ENCODE measurements at places on chromosomes 16 and 17.

DNA sequence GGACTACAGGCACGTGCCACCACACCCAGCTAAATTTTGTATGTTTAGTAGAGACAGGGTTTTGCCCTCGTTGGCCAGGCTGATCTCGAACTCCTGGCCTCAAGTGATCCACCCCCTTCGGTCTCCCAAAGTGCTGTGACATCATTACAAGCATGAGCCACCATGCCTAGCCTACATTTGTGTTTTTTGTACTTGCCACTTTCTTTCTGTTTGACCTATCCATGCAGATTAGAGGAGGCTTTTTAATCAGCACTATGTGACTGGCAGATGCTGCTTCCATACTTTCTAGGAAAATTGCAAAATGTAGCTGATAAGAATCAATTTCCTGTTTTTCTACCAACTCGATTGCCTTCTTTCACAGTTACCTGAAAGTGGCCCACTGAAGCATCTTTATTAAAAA is 57.3 kb downstream of the B9D1 start:
- DNase-seq = no peak

GRCh38 chr16:87131061-87131995 is 185.9 kb downstream of the C16orf95 start:
- no peak for DNase-seq

GRCh38 chr16:85164431-85164830 is 52.2 kb upstream of the CIBAR2 start:
- DNase-seq = no peak

- no peak for DNase-seq
Measured at GRCh38 chr17:78541488-78542206, 35.5 kb downstream of the DNAH17 start.

- DNase-seq = no peak
Measured at GRCh38 chr16:80164966-80165550, 375.7 kb upstream of the DYNLRB2 start.

DNA sequence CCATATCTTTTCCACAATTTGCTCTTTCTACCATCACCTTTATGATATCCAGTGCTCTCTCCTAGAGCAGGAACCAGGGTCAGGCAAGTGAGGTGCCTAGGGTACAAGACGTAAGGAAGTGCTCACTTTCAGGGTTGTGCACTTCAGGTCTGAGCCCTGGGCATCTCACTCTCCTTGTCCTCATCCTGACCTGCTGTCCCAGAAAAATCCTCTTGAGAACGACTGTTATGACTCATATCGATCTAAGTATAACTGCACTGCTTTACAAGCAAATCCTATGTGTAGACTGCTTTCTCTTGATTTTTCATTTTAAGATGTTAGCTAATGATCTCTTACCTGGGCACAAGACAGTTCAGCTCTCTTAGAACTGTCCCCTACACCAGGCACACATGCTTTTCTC is 100.1 kb downstream of the TMEM100 start:
- no peak for DNase-seq

GRCh38 chr17:39166437-39167335 is 725 bp upstream of the ARL5C start:
- DNase-seq = no peak

DNA sequence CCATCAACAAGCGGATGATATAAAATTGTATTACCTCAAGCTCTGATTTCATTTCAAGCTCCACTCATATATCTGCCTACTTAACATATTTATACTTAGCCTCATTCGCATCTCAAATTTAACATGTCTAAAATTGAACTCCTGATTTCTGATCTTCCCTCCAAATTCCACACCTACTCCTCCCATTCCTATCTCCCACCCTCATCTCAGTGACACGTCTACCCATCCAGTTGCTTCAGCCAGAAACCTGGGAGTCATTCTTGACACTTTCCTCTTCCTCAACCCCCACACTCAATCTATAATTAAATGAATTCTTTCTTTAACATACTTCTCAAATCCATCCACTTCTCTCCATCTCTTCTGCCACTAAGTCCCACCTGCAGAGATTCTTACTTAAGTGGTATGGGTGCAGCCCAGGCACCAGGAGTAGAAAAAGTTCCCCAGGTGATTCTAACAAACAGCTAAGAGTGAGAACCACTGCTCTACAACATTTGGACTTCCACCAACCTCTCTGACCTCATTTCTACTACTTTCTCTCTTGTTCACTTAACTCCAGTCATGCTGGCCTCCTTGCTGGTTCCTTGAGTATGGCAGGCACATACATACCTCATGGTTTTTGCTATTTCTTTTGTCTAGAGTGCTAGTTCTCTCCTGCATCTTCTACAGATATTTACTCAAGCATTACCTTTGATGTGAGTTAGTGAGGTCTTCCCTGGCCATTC is 18.1 kb downstream of the SPOP start:
- DNase-seq = no peak

GRCh38 chr16:3879887-3880564 is 487 bp downstream of the CREBBP start:
- DNase-seq = peak; percentile 55

DNA sequence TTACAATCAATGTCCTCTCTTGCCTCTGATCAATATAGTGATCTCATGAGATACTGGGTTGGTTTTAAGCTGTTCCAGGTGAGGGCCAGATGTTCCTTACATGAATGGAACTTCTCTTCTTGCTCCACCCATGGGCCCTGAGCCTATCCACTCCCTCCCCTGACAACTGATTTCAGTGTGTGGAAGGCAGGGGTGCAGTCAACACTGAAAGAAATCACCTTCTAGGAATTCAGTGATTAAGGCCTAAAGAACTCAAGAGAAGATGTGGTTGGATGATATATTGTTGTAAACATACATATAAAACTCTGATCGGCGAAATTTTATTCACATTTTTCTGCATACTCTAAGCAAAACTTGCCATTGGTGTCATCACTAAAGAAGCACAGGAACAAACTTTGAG is 6.7 kb upstream of the GOSR2 start:
- DNase-seq = no peak

Data from stimulated activated CD4-positive, alpha-beta T cell treated with anti-CD3 and anti-CD28 coated beads, TNF-alpha, amount 100 ng/mL, for 4 hours (primary cell).